ENCODE measurements at places on chromosomes 1 and 21. TPM values are rescaled to one million over a fixed set of nuclear protein-coding genes. Genes with fewer than 3 reads are reported as not detected.

GRCh38 chr1:192786576-192786975 is 22.3 kb upstream of the RGS2 start:
- DNase-seq = no peak

DNA sequence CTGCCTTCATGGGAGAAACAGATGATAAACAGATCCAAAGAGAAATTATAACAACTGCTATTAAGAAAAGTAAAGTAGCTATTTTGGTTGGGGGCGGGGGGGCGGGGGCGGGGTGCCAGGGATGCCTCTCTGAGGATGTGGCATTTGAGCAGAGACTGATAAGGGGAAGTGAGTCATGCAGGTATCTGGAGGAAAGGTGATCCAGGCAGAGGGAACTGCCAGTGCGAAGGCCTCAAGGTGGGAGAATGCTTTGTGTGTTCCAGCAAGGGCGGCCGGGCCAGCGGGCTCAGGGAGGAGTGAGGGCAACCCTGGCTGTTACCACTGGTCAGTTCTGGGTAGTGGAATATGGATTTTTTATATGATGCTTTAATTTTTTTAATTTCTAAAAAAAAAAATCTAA is 7.0 kb upstream of the TNFRSF1B start:
- no peak for DNase-seq

Gene OR2T6
- total RNA-seq = 0.31 TPM

- no peak for DNase-seq
Observed at GRCh38 chr1:40384887-40385286, 11.4 kb downstream of the SMAP2 start.

DNA sequence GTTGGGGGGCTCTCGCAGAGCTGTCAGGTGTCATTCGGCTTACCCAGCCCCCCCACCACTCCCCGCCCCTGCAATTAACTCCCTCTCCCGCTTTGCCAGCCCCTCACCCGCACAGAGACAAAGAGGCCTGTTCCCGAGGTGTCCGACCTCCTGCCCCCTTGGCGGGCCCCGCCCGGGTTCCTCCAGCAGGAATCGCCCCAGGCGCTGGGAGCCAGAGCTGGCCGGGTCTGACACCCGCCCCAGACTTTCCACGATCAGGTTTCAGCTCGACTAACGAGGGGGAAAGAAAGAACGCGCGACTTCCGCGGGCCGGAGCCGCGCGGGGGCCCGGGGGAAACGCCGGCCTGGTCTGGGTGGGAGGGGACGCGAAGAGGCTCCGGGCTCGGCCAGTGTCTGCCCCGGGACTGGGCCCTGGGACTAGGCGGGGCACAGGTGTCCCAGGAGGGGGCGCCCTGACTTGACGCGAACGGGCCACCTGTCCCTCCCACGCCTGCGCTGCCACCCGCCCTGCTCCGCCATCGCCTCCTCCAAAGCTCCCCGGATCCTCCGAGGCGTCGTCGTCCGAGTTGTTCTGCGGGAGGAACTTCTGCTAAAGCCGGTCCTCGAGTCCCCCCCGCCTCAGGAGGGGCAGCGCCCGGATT is 36.4 kb upstream of the HHAT start:
- DNase-seq = no peak

DNA sequence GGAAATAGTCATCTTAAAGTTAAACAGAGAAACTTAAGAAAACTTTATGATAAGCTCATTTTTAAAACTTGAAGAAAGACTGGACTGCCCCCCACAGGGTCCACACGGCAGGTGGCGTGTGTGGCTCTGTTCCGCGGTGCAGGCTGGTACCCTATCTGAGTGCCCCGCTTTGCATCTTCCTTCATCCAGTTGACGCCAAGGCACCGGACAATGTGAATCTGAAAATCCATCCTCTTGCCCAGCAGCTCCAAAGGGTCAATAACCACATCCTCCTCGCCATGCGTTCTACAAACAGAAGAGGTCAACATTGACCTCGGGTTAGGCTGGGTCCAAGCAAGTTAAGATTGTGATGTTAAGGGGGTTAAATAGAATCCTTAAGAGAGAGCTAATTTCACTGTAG is 54.5 kb downstream of the SCCPDH start:
- DNase-seq = no peak

- no peak for DNase-seq
Observed at GRCh38 chr1:175881246-175881976, 138.0 kb upstream of the TNR start.

DNA sequence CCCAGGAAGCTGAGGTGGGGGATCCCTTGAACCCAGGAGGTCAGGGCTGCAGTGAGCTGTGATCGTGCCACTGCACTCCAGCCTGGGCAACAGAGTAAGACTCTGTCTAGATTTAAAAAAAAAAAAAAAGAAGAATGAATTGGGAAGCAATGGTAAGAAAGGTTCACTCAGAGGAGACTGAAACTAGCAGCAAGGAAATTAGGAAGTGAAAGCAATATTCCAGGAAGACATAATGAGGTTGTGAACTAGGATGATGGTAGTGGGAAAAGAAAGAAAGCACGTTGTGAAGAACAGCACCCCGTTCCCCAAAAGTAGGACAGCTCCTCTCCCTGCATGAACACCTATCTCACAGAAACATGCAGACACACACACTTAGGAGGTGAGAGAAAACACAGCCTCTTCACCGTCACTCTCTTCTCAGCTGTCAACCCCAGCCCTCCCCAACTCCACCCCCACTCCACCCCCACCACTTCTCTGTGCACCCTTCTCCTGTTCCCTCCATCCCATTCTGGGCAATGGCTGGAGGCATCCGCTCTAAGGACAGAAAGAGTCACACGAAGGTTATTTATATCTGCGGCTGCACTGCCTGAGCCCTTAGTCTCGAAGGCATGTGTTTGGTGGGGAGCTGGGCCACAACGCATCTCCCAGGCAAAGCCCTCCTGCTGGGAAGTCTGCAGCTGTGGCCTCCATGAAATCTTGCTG is 101.8 kb upstream of the LPGAT1 start:
- DNase-seq = no peak

- no peak for DNase-seq
Observed at GRCh38 chr1:211975152-211975941, 60.0 kb downstream of the INTS7 start.

All from occipital lobe (tissue), 3 donors.